COR-L47 (cell line): ENCODE measurements at places on chromosomes 11 and 22.
A peak's percentile ranks its signal among the peaks of the same experiment; 100 is the strongest.

DNA sequence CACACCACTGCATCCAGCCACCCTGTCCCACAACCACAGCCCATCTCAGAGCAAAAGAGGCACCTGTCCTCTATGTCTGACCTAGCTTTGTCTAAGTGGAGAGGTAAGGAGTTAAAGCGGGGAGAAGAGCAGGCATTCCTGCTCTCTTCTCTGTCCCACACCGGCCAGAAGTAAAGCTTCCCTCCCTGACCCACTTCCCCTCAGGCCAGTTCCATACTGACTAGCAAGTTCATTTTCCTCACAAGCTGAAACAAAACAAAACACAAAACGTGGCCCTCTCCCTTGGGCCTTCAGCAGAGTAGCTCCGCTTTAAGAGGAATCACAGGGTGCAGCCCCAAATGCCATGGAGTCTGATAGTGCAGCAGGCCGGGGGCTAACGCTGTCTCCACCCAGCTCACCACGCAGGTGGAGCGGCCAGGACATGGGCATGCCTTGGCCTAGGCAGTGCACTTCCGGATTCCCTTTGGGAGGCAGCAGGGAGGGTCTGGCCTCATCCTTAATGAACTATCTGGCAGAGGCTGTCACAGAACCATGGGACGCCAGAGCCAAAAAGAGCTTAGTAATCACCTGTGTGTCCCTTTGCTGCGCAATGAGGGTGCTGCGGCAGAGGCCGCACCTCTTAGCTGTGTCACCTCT, 34.0 kb downstream of the FLI1 start:
- no peak for DNase-seq

DNA sequence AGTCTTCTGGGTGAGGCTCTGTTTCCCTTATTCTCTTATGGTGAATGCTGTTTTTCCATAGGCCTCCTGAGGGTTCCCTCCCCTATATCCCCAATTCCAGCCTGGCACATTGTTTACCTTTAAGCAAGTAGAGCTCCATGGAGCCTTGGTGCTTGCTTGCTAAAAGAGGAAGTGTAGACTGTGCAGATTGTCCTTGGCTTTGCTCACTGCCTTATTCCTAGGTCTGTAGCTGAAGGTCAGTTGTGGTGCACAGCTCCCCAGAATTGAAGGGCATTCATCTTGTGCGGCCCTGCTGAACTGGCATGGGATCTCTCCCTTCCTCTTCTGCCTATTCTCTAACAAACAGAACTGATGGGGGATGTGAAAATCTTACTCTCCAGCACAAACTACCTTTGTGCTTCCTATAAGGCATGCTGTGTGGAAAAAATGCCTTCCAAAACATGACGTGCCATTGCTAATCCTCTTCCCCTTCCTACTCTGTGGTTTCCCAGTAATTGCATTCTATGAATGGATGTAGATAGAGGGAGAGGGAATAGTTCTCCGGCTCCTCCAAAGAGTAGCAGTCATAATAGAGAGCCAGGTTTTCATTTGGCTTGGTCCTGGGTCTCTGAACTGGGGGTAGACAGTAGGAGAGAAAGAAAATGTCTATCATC, 34.2 kb upstream of the PLET1 start:
- no peak for DNase-seq

- no peak for DNase-seq
These were observed 17.1 kb upstream of the GNAZ start for GRCh38 chr22:23053051-23053707.

DNA sequence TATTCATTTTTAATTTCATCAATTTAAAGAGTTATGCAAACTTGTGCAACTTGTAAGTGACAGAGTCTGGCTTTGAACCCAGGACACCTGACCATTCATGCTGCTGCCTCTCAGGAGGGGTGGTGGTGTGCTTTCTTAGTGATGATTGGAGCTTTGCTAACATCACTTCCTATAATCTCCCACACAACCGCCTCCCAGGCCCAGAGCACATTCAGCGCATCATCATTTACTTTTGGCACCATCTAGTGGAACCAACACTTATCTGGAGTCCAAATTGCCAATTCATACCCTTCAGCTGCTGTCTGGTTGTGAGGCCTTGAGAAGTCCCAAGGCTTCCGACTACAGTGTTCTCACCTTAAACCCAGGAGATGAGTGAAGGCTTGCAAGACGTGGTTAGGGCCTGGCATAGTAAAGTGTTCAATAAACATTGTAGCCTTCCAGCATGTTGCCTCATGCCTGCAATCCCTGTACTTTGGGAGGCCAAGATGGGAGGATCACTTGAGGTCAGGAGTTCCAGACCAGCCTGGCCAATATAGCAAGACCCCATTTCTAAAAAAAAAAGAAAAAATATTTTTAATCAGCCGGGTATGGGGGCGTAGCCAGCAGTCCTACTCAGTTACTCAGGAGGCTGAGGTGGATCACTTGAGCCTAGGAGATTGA, 1.1 kb upstream of the TTLL1 start:
- peak; percentile 87 for DNase-seq

- no peak for DNase-seq
These were observed 1984.1 kb upstream of the RAG2 start for GRCh38 chr11:38582151-38582550.
